Fibroblast of the conjunctiva (primary cell): ENCODE measurements at places on chromosomes 1 and 21.
A peak's percentile ranks its signal among the peaks of the same experiment; 100 is the strongest.

- no peak for DNase-seq
Measured at GRCh38 chr1:181312946-181313345, 170.4 kb upstream of the CACNA1E start.

- no peak for DNase-seq
Measured at GRCh38 chr1:181077576-181078242, 10.8 kb upstream of the IER5 start.

DNA sequence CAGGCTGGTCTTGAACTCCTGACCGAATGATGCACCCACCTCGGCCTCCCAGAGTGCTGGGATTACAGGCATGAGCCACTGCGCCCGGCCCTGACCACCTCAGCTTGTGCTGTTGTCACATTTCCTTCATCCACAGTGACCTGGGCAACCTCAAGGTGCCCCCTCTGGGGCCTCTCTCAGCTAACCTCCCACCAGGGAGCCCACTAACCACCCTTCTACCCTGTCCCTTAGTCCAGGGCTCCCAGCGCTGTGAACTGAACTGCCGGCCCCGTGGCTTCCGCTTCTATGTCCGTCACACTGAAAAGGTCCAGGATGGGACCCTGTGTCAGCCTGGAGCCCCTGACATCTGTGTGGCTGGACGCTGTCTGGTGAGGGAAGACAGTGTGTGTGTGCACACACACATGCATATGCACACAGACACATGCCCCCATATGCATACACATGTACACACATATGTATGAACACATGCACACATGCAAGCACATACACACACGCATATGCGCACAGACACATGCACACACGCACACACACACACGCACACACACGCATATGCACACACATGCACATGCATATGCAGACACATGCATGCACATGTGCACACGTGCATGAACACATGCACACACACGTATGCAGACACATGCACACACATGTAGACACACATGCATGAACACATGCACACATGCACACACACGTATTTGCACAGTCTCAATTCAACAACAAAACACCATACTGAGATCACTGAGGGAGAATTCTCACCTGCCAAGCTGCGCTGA is 6.2 kb downstream of the ADAMTSL4 start:
- DNase-seq: no peak

DNA sequence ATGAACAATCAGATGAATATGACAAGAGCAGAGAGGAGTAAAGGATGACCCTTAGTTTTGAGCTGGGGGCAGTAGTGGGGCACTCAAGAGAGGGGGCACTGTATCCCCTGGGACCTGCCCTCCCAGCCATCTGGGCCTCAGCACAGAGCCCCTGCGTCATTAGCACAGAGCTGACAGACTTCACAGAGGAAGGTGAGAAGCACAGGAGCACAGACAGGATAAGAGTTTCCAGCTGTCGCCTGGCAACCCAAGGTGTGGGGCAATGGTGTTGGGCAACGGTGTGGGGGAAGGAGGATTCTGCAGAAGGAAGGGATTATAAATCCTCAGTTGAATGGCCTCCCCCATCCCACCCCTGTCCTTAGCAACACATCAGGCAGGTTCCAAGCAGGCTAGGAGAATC is 30.2 kb downstream of the RAB3B start:
- no peak for DNase-seq

DNA sequence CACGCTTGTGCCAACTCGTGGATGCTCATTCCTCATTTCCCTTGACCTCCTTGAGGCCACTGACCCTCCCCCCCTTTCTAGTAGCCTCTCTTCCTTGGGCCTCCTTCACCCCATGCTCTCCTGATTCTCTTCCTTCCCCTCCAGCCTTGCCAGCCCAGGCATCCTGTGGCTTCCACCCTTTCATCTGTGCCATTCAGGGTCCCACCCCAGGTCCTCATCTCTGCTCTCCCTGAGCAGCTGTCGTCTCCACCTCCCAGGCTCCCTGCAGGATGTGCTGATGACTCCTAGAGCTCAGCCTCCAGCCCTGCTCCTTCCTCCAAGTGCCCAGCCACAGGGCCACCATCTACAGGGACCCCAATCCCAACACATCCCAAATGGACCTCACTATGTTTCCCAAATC is 197.4 kb downstream of the GRIK3 start:
- no peak for DNase-seq

- DNase-seq: no peak
Measured at GRCh38 chr1:36384542-36385409, 948 bp downstream of the STK40 start.

DNA sequence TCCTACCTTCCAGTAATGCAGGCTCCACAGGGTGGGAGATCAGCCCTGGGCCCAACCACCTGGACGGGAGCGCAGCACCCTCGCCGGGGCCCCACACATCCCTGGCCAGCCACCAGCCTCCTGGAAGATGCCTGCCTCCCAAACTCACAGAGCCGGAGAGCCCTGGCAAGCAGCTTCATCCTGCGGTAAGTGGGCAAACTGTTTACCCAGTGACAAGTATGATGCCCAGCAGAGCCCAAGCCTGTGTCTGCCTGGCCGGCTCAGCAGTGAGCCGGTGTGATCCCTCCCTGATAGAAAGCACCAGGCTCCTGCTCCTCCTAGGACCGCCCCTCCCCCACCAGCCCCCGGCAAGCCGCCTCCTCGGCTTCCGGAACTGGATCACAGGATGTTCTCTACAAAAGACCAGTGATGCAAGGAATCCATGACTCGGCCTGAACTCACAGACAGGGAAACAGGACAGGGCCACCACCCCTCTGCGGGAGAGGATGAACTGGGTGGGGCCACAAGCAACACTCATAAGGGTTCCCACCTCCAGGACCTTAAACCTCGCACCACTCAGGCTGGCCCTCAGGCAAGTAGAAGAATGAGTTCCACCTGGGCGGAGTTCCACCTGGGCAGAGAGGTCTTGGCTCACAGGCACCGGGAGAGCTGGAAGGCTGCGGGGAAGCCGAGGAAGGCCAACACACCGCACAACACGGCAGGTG is 7.9 kb downstream of the ACOT7 start:
- peak; percentile 68 for DNase-seq

- DNase-seq: no peak
Measured at GRCh38 chr1:160669802-160670201, 23.0 kb upstream of the SLAMF1 start.

- no peak for DNase-seq
Measured at GRCh38 chr1:107767156-107767582, 197.8 kb downstream of the VAV3 start.

GRCh38 chr1:112983537-112984131 is 27.6 kb upstream of the SLC16A1 start:
- DNase-seq: no peak

DNA sequence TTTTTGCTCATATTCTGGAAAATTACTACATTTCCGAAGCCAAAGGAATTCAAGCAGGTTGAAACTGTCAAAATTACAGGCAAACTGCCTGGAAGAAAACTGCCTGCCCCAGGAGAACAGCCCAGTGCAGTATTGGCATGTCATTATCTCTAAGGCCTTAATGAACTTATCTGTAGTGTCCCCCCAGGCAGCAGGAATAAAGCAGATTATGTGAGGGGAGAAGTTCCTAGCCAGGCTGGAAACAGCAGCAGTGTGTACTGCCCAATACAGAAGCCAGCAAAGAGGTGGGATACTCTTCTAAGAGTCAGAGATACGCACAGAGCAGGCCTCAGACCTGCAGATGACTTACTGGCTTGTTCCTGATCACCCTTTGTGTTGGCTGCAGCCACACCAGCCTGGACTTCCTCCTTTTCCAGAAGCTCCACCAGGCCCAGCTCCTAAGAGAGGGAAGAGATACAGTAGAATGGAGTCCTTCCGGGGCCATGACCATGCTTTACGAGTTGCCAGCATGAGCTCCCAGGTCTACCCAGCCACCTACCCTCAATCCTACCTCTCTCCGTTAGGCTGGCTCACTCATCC is 11.7 kb downstream of the IQGAP3 start:
- DNase-seq: no peak

GRCh38 chr1:199135901-199136300 is 497.1 kb downstream of the PTPRC start:
- DNase-seq: no peak

DNA sequence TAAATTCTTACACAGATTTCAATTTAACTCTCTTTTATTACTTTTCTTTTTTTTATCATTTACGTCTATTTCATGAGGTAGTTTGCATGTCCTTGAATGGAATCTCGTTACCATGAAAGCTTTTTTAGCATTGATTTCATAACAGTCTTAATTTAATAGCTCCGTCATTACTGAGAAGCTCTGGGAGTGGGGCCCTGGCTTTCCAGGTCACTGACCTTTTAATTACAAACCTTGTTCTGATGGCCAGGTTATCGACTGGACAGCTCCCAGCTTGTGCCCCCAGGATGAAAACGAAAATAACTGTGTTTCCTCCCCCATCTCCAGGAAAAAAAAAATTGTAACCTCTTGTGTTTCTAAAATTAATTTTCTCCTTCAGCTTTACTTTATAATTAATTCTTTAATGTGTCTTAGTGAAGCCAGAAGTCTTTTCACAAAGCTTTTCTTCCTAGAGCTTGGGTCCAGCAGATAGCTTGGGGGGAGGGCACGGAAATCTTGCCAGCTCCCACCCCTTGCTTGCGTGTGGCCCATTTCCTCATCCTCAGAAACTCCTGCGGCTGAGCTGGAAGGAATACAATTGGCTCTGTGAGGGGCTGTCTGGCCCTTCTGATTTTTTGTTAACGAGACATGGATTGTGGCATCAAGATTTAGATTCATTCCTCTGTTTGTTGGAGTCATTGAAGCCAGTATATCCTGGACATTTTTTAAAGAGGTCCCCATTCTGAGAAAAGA is 65.7 kb downstream of the PEX14 start:
- no peak for DNase-seq

GRCh38 chr1:91714867-91715381 is 171.0 kb downstream of the TGFBR3 start:
- DNase-seq: no peak

GRCh38 chr1:236576004-236576403 is 28.3 kb downstream of the HEATR1 start:
- no peak for DNase-seq

- DNase-seq: peak; percentile 53
Measured at GRCh38 chr21:25670726-25671125, 31.7 kb downstream of the JAM2 start.

GRCh38 chr1:220348211-220348610 is 76.0 kb upstream of the RAB3GAP2 start:
- no peak for DNase-seq
